ENCODE measurements at places on chromosomes 16 and 17.

DNA sequence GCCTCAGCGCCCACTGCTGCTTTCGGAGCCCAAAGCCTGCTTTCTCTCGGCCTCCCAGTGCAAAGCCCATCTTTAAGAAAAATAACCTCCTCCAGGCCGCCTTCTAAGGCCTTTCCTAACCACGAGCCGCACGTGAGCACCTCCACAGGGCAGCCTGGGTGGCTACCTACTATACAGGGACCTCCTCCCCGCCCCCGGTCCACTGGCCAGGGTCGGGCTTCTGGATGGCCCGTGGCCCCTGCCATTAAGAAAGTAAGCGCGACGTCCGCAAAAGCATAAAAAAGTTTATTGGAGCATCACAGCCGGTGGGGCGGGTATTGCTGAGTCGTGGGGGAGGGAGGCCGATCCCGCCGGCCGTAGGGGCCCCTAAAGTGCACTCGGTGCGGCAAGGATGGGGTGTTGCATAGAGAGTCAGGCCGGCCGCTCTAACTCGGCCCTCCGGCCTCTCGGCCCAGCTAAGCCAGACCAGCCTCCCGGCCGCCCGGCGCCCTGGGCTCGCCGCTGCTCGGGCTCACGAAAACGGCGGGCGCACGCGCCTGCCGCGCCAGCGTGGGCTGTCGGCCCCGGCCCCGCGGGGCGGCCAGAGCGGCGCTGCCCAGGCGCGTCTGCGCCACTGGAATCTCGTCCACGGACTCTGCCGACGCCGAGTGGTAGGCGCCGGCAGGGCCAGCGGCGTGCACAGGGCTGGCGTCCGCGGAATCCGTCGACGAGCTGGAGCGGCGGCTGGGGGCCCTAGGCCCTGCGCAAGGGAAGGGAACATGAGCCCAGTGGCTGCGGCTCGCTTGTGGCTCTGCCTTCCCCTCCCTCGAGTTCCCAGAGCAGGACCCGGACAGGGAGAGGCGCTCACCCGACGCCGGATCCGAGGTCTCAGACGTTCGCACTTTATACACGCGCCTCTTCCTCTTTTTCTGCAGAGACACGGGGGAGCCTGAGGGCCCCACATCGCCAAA lies 1.1 kb upstream of the TPPP3 start:
- DNase-seq: no peak

GRCh38 chr16:69329369-69330285 lies 761 bp downstream of the PDF start:
- no peak for DNase-seq

- DNase-seq: no peak
Measured at GRCh38 chr16:17177959-17178905, 292.5 kb downstream of the XYLT1 start.

DNA sequence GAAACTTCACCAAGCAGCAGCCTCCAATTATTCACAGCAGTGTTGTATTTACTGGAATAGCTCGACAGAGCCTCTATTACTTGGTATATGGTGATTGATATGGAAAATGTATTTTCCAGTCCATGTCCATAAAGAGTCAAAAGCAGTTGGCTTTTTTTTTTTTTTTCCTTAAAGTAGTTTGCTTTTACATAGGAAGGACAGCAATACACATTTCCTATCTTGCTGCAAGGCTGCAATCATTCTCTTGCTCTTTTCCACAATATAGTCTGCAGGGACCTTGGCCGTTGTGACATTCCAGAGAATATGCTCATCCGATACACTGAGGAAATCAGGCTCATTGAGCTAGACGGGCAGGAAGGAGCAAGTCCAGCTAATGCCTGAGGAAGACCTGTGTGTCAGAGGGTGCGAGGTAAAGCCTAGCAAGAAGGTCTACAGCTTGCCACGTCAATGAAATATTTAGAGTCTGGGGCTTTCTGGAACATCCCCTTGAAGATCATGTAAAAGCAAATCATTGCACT lies 131.1 kb downstream of the ENGASE start:
- no peak for DNase-seq

DNA sequence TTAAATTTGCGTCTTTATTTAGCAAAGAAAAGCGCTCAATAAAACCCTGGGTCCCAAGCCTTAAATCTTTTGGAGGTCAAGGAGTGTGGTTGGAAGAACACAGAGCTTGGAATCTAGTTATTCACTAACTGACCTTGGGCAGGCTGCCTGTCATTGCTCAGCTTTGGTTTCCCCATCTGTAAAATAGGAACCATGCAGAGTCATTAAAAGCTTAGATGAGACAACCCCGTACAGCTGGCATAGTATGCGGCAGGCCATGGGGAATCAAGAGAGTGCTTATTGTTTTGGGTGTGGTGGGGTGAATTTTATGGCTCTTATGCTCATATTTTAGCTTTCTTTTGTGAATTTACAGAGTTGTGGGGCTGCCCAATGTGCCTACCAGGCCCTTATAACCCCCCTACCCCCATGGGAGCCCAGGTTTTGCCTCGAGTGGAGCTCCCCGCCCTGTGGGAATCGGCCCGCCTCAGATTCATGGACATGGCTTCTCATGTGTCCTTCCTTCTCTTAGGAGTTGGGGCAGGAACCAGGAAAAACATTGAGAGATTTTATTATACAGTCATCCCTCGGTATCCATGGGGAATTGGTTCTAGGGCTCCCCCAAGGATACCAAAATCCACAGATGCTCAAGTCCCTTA lies 113.5 kb downstream of the CLEC16A start:
- no peak for DNase-seq

DNA sequence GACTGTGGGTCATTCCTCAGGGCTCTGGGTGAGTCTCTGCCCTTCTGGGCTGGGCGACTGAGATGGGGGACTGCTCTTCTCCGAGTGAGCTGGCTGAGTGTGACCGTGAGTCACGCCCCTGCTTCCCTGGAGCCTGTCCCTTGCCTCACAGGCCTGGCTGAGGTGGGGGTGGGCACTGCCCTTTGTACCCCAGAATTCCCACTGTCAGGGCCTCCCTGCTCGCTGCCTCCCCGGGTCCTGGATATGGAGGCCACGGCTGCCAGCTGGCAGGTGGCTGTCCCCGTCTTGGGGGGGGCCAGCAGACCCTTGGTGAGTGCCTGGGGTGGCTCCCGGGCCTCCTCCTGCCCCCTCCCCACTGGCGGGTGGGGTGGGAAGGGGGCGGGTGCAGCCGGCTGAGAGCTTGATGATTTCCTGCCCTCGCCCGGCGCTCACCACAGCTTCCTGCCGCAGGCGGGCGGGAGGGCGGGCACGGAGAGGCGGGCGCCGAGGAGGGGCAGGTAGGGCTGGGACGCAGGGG lies at the start of gene LAT:
TSS of gene LAT (plus strand) at position 434 of the 517 bp plus-strand sequence. CDS start 366 bp downstream, outside the sequence.
- DNase-seq: no peak

- no peak for DNase-seq
Measured at GRCh38 chr17:49688848-49689247, 11.0 kb upstream of the SPOP start.

GRCh38 chr16:86590501-86591144 lies 12.3 kb downstream of the FOXL1 start:
- no peak for DNase-seq

- DNase-seq: no peak
Measured at GRCh38 chr16:75758215-75758614, 31.9 kb upstream of the CPHXL start.

- DNase-seq: no peak
Measured at GRCh38 chr16:6335072-6335471, 997.6 kb upstream of the RBFOX1 start.

DNA sequence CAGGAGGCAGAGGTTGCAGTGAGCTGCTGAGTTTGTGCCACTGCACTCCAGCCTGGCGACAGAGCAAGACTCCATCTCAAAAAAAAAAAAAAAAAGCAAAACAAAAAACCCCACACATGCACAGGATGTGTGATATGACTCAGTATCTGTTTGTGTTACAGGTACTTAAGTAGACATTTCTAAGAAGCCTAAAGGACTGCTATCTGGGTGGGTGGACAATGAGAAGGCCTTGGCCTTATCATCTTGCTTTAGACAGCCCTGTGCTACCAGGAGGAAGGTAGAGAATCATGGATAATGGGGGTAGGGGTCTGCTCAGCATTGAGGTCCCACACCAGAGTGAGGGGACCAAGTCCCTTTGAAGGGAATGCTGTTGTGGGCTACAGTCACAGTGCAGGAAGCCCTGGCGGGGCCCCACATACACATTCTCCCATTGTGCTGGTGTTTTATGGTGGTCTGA lies 26.7 kb downstream of the PLD6 start:
- DNase-seq: no peak

- no peak for DNase-seq
Measured at GRCh38 chr17:7717756-7718350, 309 bp downstream of the DNAH2 start.

DNA sequence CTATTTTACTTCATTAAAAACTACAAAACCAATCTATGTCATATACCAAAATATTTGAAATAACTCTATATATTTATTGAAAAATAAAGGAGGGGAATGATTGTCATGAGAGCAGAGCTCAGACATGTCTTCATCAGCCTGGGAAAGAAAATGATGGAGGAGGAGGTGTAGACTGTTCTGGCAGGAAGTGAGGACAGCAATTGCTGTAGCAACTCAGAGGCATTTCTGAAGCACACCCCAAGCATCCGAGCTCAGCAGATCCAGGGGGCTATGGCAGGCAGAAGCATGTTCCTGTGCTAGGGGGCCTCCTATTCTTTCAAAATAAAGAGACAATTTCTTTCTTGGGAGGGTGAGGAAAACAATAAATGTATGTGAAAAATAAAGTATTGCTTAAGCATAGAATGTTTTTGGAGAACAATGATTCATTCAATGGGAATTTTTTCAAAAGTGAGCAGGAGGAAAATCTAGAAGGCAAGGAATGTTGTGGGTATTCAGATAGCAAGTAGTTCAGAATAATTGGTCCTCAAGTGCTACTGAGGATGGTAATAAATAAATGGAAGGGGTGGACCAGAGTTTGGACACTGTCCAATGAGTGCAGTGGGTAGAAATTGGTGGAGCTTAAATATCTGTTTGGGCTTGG lies 383.4 kb downstream of the CDH11 start:
- DNase-seq: no peak

DNA sequence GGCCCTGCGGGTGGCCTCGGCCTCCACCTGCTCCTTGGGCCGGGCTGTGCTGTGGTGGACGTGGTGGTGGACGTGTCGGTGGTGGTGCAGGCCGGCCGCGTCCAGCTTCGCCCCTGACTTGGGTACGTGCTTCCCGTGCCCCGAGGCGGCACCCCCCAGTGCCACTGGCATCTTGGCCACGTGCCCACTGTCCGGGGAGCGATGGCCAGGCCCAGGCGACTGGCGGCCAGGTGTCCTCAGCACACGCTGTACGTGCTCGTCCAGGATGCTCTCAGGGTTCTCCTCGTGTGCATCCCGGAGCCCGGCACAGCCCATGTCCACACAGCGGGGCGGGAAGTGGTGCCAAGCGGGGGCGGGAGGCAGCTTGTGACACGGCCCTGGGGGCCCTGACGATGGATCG lies 14.9 kb downstream of the PDIA2 start:
- DNase-seq: no peak

GRCh38 chr16:46996391-46996790 lies 22.9 kb upstream of the DNAJA2 start:
- no peak for DNase-seq

DNA sequence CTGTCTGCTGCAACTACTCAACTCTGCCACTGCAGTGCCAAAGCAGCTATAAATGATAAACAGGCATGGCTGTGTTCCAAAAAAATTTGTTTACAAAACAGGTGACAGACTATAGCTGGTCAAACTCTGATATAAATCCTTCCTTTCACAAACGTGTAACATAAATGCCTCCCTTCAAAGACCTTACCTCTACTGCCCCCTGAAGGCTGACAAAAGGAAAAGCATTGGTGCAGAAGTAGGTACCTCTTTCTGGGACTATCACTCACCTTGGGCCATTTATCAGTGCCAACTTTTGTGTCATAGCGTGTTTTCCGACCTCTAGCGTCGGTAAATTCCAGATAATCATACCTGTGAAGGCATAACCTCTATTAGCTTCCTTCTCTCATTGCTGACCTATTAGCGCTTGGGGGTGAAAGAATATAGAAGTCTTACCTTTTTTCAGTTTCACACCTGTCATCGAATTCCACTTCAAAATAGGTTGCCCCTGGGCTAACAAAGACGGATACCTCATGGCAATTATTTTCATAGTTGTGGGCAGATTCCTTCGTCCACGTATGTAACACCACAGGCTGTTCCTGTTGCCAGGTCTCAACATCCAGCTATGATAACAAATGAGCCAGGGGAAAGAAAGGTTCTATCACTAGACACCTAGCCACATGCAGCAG lies 67.9 kb downstream of the ZZEF1 start:
- DNase-seq: peak; percentile 15

DNA sequence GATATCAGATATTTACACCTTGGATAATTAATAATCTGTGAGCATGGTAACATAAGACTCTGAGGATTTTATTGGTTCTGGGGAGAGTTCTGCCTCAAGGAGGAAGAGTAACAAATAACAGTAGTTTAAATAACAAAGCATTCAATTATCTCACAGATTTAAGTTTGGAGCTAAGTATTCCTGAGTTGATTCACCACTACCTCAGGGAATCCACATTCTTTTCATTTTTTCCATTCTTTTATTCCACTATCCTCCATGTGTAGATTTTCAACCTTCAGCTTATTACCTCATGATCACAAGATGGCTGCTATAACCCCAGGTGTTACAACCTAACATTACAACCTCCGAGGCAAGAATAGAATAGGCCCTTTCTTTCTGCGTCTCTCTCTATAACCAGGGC lies 252.2 kb upstream of the TOX3 start:
- no peak for DNase-seq

DNA sequence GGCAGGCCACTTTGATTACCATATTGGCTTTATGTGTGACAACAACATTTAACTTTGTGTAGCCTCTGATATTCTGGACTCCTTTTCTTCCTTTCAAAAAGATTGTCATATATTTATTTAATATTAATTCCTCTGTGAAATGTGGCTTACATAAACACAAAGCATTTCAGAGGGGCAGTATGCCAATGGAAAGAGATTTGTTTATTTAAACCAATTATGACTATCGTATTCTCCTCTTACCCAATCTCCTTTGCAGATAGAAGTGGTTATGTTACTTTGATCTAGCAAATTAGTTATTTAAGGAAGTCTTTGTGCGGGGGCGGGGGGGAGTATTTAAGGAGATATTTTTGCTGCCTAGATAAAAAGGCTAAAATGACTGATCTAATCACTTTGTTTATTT lies 573.7 kb upstream of the KIF2B start:
- no peak for DNase-seq

DNA sequence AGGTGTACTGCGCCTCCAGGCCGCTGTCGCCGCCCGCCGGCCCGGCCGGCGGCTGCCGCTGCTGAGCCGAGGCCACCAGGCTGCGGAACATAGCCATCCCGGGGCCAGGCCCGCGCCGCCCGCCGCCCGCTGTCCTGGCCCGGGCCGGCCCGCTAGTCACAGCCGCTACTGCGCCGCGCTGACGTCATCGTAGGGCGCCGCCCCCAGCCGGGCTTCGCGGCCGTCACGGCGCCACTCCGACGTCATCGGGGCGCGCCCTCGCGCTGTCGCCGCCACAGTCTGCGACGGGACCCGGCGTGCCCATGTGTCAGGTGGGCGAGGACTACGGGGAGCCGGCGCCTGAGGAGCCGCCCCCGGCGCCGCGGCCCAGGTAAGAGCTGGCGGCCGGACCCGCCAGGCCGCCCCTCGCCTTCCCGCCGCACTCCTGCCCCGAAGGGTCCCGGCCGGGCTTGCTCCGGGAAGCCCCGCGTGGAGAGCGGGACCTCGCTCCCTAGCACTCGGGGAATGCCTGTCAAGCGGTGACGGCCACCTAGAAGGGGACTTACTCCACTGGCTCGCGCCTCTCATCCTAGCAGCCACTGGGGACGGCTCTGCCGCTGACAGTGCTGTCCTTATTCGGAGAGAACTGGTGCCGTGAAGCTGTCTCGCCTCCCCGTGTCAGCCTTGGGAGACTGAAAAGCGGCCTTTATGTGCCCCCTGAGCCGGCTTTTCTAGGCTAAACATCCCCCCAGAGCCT lies at the start of the genes CTU2 and RNF166:
TSS of gene CTU2 (plus strand) at position 275 of the 736 bp plus-strand sequence. CDS start at position 303, 28 bp downstream.
TSS of gene RNF166 (minus strand) at position 180 of the 736 bp plus-strand sequence. CDS start at position 97, 83 bp downstream.
- peak; percentile 43 for DNase-seq
